Nephron progenitor cell (in vitro differentiated cells): ENCODE measurements at places on chromosomes 2 and 18.

DNA sequence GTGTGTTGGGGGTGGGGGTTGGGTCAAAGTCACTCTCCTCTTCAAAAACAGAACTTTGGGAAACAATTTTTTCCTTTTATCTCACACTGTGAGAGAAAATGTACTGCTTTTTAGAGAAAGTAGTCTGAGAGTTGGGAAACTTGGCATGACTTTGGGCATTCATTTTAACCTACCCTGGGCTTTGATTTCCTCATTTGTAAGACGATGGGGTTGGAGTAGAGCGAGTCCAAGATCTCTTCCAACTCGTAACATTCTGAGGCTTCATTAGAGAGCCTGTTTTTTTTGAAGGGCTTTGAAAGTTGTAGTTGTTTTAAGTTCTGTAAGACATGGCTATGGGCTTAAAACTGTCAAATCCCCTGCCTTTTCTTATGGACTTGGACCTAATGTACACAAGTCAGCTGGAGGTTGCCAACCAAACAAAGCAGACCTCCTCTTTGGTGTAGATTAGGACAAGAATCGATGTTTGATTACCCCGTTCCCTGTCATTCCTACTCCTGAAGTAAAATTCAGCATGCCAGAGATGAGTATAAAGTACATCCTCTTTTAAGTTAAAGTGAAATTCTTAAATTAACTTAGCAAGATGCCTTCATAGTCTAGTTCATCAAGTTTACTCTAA lies 8.4 kb downstream of the PHLPP1 start:
- DNase-seq = no peak

DNA sequence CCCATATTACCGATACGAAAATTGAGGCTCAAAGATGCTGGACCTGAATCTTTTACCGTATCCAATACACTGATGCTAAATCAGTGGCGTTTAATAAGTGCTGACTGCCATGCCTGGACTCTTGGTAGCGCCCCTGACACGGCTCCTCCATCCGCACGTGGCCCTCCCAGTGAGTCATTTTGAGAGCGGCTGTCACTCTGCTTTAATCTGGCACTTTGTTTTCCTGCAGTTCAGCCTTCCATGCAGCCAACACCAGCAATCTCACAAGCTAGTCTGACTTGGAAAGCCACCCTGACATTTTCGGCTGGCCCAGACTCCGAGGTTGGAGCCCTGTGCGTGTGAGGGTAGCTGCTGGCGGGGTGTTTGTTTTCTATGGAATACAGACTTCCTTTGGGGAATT lies 155.1 kb upstream of the LMAN1 start:
- no peak for DNase-seq

DNA sequence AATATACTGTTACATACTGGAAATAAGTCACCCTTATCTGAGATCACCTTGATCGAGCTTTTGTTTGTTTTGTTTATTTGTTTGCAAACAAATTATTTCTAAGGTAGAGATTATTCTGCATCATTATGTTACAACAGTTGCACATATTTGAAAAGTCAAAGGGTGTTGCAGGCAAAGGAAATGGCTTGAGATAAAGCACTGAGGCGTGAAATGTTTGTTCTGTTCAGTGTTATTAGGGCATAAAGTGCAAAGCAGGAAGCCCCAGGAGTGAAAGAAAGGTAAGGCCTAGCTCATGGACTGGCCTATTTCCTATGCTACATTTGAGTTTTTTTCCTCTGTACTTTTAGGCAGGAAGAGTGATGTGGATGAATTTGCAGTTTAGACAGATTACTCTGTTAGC lies 1815.6 kb upstream of the LRRTM1 start:
- DNase-seq = no peak

- DNase-seq = no peak
Observed at GRCh38 chr18:3238742-3239141, 8.9 kb upstream of the MYL12A start.

DNA sequence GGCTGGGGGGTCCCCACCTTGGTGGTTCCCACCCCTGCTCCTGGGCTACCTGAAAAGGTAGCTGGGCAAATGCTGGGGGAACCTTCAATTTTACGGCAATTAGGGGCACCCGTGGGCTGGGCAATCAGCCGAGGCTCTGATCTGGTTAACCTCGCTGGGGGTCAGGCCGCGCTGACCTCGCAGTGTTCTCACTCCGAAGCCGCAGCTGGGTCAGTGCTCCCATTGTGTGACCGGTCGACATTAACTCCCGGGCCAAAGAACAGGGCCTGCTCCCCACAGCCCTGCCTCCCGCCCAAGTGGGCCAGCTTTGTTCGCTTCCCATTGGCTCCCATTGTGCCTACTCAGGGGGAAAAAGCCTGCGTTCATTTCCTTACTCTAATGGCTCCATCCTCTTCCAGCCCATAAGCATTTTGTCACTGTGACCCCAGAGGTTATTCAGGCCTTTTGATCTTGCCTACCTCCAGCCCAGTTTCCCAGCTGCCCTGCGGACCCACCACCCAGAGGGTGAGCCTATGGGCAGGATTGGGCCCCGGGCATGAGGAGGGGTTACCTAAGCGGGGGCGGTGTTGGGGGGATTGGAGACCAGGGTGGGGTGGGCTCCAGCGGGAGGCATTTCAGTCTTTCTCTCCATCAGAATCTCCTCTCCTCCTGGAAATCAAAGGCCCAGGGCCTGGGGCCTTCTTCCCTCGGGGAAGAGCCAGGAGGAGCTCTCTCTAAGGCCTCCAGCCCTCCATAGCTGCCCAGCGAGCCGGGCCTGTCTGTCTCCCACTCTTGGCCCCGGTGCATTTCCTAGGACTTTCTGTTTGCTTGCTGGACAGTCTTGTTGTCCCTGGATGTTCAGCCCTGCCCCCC lies 90.1 kb downstream of the MYCN start:
- peak; percentile 35 for DNase-seq

- peak; percentile 52 for DNase-seq
Observed at GRCh38 chr18:76528477-76529432, 33.7 kb upstream of the ZNF516 start.

- no peak for DNase-seq
Observed at GRCh38 chr2:188975497-188976102, 1.4 kb downstream of the COL3A1 start.

GRCh38 chr2:180411661-180412060 lies 404.6 kb upstream of the CWC22 start:
- DNase-seq = no peak

- DNase-seq = peak; percentile 58
Observed at GRCh38 chr2:176188774-176189680, 559 bp downstream of the HOXD1 start.

DNA sequence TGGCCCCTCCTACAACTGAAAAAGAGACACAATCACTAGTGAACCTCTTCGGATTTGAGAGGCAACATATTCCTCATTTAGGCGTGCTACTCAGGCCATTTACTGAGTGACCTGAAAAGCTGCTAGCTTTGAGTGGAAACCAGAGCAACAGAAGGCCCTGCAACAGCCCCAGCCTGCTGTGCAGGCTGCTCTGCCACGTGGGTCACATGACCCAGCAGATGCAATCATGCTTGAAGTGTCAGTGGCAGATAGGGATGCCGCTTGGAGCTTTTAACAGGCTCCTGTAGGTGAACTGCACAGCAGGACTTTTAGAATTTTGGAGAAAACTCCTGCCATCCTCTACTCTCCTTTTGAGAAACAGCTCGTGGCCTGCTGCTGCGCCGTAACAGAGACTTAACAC lies 578.6 kb upstream of the RAB6C start:
- peak; percentile 13 for DNase-seq

- no peak for DNase-seq
Observed at GRCh38 chr18:59386909-59387686, 28.0 kb upstream of the LMAN1 start.

- no peak for DNase-seq
Observed at GRCh38 chr2:68734688-68735525, at the start of gene ARHGAP25. ARHGAP25 (plus strand) TSS chr2:68734811; CDS start chr2:68735200, 389 bp downstream.

DNA sequence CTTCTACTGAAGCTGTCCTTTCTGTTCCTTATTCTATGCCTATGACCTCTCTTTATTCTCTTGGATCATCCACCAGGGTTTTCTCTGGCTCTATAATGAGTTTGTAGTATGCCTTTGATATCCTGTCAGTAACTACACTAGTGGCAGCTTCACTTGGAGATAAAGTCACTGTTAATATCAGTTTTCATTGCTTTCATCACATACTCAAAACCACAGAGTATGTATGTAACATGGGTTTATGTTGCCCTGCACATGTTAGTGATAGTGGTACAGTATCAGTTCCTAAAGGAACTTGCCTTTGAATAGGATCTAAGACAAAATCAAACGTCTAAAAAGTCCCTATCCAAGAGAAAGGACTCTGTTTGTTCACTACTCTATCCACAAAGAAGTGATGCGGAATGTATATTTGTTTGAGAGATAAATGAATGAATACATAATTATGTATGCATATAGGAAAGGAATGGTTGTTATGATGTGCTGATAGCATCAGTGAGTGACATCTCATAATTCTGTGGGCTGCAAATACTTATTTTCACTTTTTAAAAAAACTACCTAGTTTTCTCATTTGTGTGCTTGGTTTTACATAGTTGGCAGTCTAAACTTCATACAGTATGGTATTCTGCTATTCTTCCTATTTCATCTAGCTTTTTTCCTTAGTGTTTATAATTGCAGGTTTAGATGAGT lies 45.1 kb downstream of the TET3 start:
- no peak for DNase-seq

GRCh38 chr18:74351354-74351753 lies 35.7 kb downstream of the C18orf63 start:
- no peak for DNase-seq

DNA sequence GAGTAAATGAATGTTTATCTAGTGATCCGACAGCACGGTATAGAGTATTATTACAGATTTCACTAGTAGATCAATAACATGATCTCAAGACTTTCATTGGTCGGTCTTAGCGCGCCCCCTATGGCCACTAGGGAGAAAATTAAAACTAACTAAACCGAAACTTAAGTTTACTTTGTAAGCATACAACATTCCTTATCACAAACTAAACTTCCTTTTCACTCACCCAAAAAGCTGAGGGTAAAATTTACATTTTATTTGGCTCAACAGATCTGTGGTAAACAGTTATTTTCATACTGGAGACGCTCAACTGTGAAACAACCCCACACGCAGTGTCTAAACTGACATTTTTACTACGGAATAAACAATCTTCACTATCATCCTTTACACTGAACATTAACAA lies 215.6 kb upstream of the MAP2 start:
- peak; percentile 33 for DNase-seq

GRCh38 chr2:60899230-60899891 lies 18.0 kb downstream of the REL start:
- DNase-seq = no peak

DNA sequence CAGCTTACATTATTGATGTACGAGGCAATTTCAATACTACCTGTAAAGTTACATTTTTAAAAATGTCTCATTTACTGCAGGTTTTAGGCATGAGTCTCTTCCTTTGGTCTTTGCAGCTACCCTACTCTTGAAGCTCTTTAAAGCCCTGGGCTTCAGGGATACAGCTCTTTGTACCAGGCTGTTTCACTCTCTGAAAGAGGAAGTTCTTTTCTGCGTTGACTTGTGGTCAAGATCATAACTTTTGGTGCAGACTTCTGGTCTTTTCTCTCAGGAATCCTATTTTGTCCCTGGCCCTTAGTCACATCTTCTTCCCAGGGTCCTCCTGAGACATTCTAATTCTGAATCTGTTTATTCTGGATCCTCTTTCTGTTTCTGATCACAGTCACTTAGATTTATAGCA lies 16.6 kb upstream of the HRH4 start:
- DNase-seq = no peak

GRCh38 chr2:230875347-230876315 lies 10.9 kb downstream of the ITM2C start:
- DNase-seq = no peak

DNA sequence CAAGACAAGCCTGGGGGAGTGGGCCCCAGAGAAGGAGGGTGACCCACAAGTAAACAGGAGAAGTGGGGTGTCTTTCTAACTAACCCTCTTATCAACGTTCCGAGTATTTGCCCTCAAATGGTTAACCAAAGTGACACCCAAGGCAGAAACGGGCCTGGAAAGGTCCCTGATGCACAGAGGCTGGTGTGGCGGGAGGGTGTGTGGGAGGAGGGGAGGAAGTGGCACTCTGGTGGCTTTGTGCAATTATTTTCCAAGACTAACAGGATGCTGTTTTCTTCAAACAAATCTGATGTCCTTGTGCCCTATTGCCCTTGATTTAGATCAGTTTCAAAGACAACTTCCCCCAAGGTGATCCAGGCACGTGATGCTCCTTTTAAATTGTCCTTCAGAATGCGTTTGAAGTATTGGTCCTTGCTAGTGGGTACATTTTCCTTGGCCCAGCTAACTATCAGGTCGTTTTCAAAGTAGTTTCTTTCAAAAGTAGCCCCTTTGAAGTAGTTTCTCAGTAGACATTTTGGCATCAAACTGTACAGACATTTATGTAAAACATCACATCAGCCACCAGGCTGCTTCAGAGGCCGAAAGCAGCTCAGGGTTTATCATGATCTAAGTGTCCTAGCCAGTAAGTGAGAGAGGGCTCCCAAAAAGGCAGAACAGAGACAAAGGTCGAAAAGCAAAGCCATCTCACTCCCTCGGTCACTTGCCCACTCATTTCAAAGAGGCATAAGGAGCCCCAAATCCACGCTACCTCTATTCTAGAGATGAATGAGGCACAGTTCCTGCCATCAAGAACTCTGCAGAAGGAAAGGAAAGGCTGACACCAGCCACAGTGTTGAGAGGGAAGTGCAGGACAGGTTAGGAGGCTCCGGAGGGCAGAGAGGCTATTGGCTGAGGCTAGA lies 371.1 kb upstream of the ID2 start:
- no peak for DNase-seq

GRCh38 chr18:57026316-57026715 lies 120.6 kb upstream of the BOD1L2 start:
- DNase-seq = no peak

GRCh38 chr2:196086517-196087368 lies 18.1 kb upstream of the DNAH7 start:
- no peak for DNase-seq

GRCh38 chr2:217434180-217434975 lies 568.4 kb downstream of the TNS1 start:
- DNase-seq = peak; percentile 77

DNA sequence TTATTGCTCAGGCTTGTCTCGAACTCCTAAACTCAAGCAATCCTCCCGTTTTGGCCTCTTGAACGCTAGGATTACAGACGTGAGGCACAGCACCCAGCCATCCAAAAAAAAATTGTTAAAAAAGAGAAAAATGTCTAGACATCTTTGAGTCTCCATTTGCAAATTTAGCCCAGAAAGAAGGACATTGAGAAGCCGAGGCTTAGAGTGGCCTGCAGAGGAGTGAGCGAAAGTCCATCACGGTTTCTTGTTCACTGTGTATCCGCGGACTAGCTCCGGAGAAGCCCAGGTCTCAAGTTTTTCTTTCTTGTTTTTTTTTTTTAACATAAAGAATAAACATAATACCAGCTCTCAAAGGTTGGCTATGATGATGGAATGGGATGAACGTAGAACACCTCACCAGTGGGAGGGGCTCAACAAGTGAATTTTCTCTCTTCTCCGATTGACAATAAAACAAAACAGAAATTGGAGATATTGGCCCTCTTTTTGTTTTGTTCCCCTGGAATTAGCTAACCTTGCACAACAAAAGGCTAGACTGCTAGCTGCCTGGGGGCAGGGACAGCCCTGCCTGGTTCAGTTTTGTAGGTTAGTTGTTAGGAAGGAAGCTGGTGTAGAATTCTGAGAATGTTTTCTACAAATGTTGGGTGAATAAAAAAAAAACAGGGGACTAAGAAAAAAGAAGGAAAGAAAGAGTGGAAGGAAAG lies 163.4 kb downstream of the MYCN start:
- no peak for DNase-seq

GRCh38 chr2:45616658-45617411 lies 5.8 kb upstream of the SRBD1 start:
- DNase-seq = no peak
